ENCODE measurements at places on chromosomes 2 and 18.

DNA sequence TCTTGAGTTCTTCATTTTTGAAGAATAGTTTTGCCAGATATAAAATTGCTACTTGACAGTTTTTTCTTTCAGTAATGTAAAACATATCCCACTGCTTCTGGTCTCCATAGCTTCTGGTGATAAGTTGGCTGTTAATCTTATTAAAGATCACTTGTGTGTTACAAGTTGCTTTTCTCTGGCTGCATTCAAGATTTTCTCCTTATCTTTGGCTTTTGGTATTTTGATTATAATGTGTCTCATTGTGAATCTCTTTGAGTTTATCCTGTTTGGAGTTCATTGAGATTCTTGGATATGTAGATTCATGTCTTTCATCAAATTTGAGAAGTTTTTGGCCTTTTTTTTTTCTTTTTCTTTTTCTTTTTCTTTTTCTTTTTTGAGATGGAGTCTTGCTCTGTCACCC is 20.2 kb upstream of the ADNP2 start:
- DNase-seq: no peak

GRCh38 chr2:231299267-231299666 is 96.2 kb upstream of the B3GNT7 start:
- DNase-seq: no peak

DNA sequence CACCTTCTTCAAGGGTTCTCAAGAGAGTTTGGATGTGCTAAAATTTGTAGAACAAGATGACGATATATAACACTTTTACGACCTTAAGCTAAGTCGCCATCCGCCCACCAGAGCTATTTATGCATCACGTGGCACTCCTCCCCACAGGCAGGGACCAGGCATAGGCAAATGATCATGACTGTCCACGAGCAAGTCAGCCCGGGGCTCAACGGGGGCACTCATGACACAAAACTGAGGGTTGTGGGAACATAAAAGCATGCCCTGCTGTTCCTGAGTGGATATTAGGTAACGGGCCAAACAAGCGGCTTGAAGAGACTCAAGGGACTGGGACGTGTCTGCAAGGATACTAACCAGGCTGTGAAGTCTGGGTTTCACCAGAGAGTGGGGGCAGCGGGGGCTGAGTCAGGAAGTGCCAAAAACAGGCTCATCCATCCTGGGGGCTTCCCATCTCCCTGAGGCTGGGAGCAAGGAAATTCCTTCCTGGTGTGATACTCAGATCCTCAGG is 58.1 kb downstream of the FAM178B start:
- no peak for DNase-seq

GRCh38 chr2:174025271-174026121 is 60.3 kb upstream of the SP3 start:
- no peak for DNase-seq

GRCh38 chr2:26692279-26692896 is at the start of gene KCNK3:
TSS of gene KCNK3 (plus strand) at chr2:26692722. CDS start at chr2:26692876, 154 bp downstream.
- DNase-seq: no peak

DNA sequence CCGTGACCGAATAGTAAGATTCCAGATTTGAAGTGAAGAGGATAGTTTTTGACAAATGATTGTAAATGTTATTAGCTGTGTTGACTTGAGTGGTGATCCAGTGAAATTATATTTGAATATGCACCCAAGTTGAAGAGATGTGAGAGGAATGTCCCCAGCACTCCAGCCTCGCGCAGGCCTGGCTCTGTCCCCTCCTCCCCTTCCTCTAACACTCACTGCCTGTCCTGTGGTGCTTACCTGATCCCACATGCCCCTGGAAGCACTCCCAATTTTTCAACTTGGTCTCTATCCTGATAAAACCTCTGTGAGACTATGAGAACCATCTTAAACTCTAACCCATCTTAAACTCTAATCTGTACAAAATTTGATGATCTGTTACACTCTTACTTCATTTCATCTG is 154.7 kb upstream of the LRP1B start:
- no peak for DNase-seq

GRCh38 chr2:219178377-219179175 is 501 bp downstream of the RETREG2 start:
- peak; percentile 39 for DNase-seq

GRCh38 chr18:45059695-45060094 is 379.0 kb downstream of the SETBP1 start:
- no peak for DNase-seq
